Right renal cortex interstitium (tissue), 3 donors: ENCODE measurements at places on chromosomes 11 and 22.

- peak; percentile 55 for DNase-seq
Observed at GRCh38 chr11:104164028-104164520, at the start of gene PDGFD. Gene PDGFD (minus strand): TSS chr11:104164147.

DNA sequence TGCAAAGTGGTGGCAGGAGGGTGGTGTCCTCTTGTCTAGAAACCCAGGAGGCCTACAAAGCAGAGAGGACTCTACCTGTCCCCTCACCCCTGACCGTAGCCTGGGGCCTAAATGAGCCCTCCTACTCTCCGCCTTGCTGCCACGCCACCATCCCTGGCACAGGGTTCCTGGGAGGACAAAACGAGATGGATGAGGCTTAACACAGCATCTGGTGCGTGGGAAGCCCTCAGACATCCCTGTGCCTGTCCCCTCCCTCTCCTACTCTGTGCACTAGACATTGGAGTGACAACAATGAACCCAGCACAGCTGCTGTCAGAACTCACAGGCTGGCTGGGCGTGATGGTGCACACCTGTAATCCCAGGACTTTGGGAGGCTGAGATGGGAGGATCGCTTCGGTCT is 36.4 kb upstream of the DKK3 start:
- DNase-seq = no peak

- DNase-seq = no peak
Observed at GRCh38 chr11:57751676-57752253, at the start of gene BTBD18. Gene BTBD18 (minus strand): TSS chr11:57751819. CDS start chr11:57751188, 631 bp downstream.

- no peak for DNase-seq
Observed at GRCh38 chr11:37999171-37999570, 1401.1 kb upstream of the RAG2 start.

DNA sequence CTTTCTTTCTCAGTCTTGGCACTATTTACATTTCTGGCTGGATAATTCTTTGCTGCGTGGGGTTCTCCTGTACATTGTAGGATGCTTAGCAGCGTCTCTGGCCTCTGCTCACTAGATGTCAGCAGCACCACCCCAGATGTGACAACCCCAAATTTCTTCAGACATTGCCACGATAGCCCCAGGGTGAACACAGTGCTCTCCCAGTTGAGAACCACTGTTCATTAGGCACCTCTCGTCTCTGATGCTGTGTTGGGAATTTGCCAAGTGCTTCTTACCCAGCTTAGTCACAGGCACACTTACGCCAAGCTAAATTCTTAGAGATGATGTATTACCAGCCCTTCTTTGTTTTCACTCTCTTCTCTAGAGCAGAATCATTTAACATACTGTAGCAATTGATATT is 9.4 kb downstream of the TRIM6 start:
- DNase-seq = no peak

- no peak for DNase-seq
Observed at GRCh38 chr11:130647371-130647770, 198.9 kb downstream of the ADAMTS15 start.

DNA sequence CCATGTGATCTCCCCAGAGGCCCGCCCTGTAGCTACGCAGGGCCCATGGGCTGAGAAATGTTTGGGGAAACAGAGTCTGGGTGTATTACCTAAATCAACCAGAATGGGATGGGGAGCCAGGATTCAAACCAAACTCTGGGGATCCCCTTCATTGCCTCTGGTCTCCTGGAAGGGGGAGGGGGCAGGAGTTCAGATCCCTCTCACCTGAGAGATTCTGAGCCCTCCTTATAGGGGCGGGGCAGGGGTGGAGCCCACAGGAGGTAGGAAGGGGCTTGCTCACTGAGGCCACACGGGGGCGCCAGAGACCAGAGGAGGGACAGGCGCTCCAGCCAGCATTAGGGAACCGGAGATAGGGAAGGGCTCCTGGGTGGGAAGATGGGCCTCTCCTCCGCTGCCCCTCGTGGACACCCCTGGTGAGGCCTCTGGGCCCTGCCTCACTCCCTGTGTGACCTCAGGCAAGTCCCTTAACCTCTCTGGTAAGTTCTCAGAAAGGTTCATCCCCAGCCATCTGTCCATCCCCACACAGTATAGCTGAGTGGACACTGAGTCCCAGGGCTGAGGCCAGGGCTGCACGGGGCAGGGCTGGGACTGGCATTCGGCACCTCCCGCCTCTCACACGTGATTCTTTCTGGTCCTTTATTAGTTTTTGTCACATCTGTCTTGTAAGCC is 2.7 kb upstream of the CDC42BPG start:
- peak; percentile 57 for DNase-seq

DNA sequence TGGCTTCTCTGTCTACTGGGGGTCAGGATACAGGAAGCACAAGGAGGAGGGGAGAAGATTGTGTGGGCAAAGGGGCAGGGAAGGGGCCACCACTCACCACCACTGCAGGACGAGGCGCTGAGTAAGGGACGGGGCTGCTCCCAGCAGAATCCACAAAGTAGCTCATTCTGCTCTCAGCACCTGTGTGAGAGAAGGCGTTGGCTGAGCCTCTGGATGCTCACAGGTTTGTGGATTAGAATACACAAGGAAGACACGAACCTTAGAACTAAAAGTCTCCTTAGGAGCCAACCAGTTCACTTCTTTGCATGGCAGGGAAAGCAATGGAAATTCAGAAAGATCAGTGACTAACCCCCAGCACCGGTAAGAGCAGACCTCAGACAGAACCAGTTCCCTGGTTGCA is 14.4 kb downstream of the ETS1 start:
- no peak for DNase-seq

- no peak for DNase-seq
Observed at GRCh38 chr11:73191151-73191550, 26.9 kb upstream of the P2RY2 start.

- no peak for DNase-seq
Observed at GRCh38 chr11:103681855-103682254, 354.6 kb upstream of the DDI1 start.

- no peak for DNase-seq
Observed at GRCh38 chr11:112267188-112267591, 6.5 kb upstream of the PLET1 start.

- DNase-seq = no peak
Observed at GRCh38 chr11:75240311-75241035, at the start of gene TPBGL. Gene TPBGL (plus strand): TSS chr11:75240774. CDS start chr11:75241050, 276 bp downstream.

- DNase-seq = no peak
Observed at GRCh38 chr22:20125201-20126174, 6.1 kb upstream of the ZDHHC8 start.

DNA sequence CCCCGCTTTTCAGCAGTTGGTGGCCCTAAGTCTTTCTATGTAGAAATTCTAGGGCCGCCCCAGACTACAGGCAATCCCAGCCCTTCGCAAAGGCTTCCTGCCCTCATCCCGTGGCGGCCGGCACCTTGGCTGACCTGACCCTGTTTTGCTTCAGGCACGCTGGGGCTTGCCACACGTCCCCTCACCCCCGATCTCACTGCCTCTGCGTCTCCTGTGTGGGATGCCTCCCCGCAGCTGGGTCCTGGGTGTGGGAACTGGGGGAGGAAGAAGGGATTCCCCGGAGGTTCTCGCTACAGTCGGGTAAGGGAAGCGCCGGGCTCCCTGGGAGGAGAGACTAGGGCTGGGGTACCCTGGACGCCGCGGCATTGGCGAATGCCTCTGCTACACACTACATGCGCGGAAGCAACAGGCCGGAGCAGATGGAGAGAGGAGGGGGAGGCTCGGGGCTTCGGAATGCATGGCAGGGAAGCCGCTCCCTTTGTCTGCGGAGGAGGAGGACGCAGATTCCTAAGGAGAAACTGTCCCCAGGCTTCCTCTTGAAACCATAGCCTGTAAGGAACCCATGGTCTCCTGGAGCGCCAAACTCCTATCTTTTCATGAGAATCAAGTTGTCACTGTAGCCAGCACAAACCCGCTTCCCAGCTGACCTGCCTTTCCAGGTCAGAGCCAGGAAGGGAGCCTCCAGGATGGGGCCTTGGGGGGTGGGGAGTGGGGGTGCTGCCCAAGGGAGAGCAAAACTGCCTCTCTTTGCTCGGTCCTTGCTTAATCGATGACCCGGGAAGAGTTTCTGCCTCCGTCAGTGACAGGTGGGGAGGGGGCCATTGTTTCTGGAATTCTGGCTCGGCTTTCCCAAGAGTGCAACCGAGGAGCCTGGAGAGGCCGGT is 1.4 kb downstream of the DTX4 start:
- no peak for DNase-seq

- DNase-seq = peak; percentile 70
Observed at GRCh38 chr11:3160252-3161031, 4.7 kb downstream of the OSBPL5 start.

GRCh38 chr22:39349506-39349966 is 255 bp upstream of the SYNGR1 start:
- DNase-seq = no peak

GRCh38 chr11:117953024-117953671 is 23.9 kb upstream of the TMPRSS13 start:
- DNase-seq = no peak

DNA sequence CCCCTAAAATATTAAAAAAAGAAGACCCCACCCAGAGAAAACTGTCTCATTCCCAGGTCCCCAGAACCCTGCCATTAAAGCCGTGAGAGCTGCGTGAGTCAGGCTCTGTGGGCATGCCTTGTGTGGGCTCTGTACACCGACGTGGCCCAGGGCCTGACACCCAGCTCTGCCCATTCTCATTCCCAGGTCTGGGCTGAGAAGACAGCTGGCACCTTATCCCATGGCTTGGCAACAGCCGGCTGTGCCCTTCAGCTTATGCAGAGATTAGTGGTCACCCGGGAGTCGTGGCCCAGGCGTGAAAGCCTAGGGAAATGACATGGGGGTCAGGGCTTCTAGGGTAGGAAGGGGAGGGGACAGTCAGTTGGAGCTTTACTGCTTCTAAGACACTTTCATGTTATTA is 31.9 kb downstream of the OTOG start:
- DNase-seq = no peak

GRCh38 chr11:14861680-14862079 is 30.4 kb downstream of the CYP2R1 start:
- DNase-seq = no peak

DNA sequence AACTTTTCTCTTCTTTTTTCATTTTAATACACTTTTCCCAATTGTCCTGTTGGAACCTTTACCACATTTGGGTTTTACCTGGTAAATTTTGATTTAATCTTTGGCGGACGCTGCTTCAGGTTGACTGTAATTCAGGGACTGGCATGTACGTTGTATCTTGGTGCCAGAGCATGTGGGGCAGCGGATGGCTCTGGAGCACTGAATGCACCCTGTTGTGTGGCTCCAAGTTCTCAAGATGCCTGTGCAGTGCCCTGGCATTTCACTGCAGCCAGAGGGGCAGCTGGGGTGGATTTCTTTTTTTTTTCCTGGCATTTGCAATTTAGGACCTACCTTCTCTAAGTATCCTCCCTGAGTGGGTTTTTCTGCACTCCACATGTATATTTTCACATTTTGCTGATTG is 242.2 kb downstream of the BLID start:
- no peak for DNase-seq

DNA sequence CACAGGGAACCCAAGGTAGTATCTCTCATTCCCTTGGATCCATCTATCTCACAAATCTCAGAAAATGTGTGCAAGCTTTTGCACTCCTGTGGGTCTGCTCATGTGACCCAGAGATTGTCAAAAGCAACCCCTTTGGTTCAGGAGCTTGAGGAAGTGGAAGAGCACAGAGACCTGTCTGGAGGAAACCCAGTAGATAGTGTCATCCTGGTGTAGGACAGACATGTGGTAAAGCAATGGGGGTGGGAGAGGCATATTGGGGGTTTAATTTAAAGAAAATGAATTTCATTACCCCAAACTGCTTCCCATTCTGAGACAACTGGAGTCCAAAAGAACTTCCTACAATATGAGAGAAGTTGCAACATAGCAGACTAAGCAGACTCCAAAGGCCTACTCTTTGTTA is 5.8 kb upstream of the MS4A14 start:
- DNase-seq = no peak

GRCh38 chr22:24414523-24414922 is 12.9 kb upstream of the ADORA2A start:
- no peak for DNase-seq

DNA sequence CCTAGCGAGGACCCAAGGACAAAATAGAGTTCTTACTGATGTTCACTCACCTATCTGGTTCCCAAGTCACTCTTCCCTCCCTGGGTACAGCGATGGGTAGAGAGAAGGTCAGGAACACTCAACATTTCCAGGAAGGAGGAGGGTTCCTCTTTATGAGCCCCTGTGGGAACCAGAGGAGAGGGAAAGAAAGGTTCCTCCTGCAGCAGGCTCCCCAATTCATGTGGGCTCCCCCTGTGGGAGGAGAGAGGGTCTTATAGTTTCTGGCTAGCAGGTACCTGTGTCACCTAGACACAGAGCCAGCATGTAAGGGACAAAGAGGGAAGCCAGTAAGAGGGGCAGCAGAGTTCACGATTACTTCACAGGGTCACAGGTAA is 93.5 kb downstream of the DBX1 start:
- no peak for DNase-seq

- no peak for DNase-seq
Observed at GRCh38 chr11:2797741-2798361, 87.7 kb downstream of the CDKN1C start.

DNA sequence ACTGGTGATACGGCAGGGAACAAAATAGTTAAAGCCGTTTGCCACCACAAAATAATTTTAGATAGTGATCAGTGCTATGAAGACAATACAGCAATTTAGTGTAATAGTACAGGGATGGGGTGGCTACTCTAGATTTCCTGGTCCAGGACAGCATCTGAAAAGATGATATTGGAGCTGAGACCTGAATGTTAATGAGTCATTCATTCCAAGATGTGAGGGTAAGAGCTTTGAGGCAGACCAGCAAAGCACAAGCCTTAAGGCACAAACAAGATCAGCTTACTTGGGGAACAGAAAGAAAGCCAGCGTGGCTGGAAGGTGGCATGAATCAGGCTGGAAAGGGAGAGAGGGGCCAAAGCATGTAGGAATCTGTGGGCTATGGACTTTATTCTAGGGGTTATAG is 132.3 kb downstream of the TRIM44 start:
- DNase-seq = no peak

GRCh38 chr11:65060913-65061408 is 2.6 kb upstream of the NAALADL1 start:
- no peak for DNase-seq

- DNase-seq = no peak
Observed at GRCh38 chr11:71451596-71452198, 1.3 kb upstream of the NADSYN1 start.

GRCh38 chr11:13011466-13012055 is 2.4 kb downstream of the RASSF10 start:
- no peak for DNase-seq

- DNase-seq = no peak
Observed at GRCh38 chr11:133181066-133181465, 351.2 kb downstream of the OPCML start.

DNA sequence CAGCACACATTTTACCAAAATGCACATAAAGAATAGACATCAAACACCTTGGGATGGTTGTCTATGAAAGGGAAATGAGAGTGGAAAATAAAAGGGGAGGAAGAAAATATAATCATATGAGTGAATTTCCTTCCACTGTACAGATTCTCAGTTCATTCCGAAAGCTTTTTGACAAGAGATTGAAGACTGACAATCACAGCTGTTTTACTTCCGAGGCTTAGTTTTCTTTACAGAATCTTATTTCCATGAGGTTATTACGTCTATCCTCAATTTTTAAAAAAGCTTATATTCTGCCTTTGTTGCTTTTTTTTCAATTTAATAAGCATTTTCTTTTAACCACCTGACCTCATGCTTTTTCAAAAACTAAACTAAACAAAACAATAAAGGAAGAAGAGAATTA is 12.8 kb upstream of the NNMT start:
- no peak for DNase-seq

GRCh38 chr11:96254087-96254486 is 88.9 kb downstream of the MAML2 start:
- no peak for DNase-seq
